Activated gamma-delta T cell (primary cell): ENCODE measurements at places on chromosomes 3 and 15.

GRCh38 chr3:30602946-30603345 lies 3.5 kb upstream of the TGFBR2 start:
- DNase-seq: no peak

GRCh38 chr15:78130466-78131294 lies 565 bp downstream of the CIB2 start:
- DNase-seq: peak; percentile 56

GRCh38 chr3:157844800-157845565 lies 261.2 kb downstream of the SHOX2 start:
- no peak for DNase-seq

GRCh38 chr3:127139601-127140500 lies 53.1 kb upstream of the PRR23E start:
- no peak for DNase-seq

GRCh38 chr3:43855674-43856299 lies 165.0 kb downstream of the ABHD5 start:
- DNase-seq: no peak

DNA sequence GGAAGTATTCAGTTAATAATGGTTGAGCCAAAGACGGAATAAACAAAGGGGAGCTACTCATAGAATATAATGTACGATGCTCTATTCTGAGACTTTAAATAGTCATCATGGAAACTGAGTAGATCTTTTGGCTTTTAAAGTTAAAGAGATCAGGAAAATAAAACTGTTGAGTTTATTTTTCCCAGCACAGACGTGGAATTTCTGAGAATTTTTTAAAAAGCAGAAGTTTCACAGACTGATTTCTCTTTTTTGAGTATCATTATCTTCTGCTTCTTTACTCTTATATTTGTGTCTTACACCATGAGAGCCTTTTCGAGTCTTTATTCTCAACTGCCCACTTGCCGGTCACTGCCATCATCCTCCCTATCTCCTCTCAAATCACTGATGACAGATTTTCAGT lies 13.2 kb downstream of the P2RY14 start:
- no peak for DNase-seq

DNA sequence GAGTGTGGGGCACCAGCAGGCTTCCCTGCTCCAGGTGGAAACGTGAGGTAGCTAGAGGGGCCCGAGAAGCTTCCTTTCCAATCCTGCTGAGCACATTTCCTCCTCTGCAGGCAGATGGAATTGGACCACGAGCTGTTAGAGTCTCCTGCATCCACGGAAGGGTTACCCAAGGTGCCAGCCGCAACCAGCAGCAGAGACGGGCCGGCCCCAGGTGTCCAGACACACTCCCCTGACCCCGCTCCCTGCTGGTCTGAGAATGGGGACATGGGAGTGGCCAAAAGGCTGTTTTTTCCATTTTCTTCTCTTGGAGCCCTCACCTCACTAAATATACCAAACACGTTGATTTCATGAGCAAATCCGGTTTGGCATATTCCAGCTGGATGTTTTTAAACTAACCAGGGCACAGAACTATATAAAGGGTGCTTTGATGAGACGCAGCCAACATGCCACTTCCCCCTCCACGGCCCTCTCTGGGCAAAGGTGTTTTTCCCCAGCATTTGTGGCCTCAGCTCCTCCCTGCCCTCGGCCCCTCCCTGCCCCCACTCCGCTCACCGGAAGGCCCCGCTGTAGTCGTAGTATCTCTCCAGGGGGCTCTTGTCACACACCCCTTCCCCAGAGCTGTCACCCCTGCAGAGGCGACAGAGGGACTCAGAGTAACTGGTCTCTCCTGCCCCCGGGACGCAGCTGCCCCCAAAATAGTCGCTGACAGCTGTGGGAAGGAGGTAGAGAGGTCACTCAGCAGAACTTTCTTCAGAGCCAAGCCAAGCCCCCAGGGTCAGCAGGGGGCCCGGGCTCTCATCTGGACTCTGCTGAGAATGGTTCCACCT lies 7.0 kb downstream of the MELTF start:
- DNase-seq: no peak

GRCh38 chr3:119965692-119966091 lies 128.6 kb downstream of the GSK3B start:
- DNase-seq: no peak

DNA sequence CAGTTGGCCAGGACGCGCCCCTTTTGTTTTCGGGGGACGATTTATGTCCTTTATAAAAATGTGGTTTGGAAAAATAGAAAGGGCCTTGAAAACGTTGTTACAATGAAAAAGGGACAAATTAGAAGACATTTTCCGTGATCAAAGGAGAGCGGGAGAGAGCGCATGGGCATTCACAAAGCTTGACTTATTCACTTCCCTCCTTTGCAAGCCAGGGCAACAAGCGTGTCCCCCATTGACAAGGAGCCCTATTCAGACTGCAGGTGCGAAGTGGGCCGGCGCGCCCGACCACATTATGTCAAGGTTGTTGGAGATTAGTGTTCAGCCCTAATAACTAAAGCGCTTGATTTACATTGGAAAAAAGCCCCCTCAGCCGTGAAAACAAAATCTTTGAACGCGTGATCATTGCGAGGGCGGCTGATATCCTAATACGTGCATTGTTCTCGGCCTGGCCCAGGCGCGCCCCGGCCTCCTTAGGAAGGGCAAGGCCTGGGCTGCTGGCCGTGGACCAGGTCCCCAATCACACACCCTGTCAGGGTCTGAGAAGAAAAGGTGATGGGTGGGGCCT lies 25.9 kb downstream of the ZIC4 start:
- no peak for DNase-seq

- no peak for DNase-seq
Measured at GRCh38 chr3:122268257-122269024, 56.6 kb upstream of the CSTA start.

DNA sequence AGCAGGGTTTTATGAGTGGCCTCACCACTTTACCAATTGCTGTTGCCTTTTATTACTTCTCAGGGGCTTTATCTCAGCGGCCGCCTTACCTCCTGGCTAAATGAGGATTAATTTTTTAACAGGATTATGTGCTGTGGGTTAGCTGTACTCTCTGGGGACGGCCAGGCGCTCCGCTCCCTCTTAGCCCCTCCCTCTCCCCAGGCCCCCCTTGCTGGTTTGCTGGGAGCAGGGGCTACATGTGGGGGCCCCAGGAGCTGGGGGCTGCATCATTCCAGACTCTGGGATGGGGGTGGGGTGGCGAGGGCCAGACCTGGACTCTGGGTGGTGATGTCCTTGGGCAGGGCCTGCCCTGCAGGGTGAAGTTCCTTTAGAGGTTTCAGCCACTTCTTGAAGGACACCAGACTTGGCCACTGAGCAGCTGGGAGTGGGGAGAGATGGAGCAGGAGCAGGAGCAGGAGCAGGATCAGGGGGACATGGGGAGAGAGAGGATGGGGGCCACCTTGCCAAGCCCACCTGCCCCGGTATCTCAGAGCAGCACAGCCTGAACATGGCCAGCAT lies 196.1 kb downstream of the GOLGA6L6 start:
- no peak for DNase-seq

DNA sequence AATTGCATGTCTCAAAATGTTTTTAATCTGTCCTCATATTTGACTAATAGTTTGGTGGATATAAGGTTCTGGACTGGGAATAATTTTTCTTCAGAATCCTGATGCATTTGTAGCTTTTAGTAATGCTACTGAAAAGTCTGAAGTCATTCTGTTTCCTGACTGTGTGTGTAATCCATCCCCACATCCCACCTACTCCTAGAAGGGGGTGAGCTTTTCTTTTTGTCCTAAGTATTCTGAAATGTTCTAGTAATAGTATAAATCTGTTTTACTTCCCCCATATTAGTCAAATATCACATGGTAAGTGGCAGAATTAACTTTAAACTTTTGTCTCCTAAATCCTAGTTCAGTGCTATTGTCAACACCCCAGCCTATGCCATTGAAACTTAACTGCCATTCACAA lies 162.8 kb downstream of the GREM1 start:
- DNase-seq: no peak

GRCh38 chr3:14726441-14726780 lies 51.5 kb downstream of the C3orf20 start:
- DNase-seq: no peak

GRCh38 chr3:187243933-187244524 lies 46.7 kb downstream of the RTP1 start:
- DNase-seq: no peak

- DNase-seq: no peak
Measured at GRCh38 chr3:158810823-158811724, 9.2 kb downstream of the MFSD1 start.

DNA sequence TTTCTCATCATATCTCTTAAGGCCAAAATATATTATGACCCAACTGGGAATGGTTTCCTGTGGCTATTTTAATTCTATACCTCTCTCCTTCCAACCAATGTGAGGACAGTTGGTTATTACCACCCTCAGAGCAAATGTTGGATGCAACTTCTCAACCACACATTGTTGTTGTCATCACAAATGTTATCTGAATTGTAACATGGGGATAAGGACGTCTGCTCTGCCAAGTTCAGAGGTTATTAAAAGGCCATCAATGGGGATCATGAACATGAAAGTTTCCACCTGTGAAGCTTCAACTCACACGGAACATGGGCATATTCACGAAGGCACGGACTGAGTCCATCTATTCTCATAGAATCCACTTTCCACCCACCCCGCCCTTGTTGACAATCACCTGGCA lies 46.8 kb downstream of the MB21D2 start:
- DNase-seq: no peak

- DNase-seq: no peak
Measured at GRCh38 chr15:77064539-77065308, 6.2 kb downstream of the TSPAN3 start.

DNA sequence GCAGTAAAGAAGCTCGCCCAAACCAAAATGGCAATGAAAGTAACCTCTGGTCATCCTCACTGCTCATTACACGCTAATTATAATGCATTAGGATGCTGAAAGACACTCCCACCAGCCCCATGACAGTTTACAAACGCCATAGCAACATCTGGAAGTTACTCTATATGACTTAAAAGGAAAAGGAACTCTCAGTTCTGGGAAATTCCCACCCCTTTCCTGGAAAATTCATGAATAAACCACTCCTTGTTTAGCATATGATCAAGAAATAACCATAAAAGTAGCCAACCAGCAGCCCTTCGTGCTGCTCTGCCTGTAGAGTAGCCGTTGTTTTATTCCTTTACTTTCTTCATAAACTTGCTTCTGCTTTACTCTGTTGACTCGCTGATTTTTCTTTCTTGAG lies 164.6 kb downstream of the SMAD6 start:
- no peak for DNase-seq

- no peak for DNase-seq
Measured at GRCh38 chr3:109257269-109257668, 59.0 kb downstream of the DPPA2 start.

- DNase-seq: no peak
Measured at GRCh38 chr3:112002096-112002971, 3.6 kb downstream of the TAGLN3 start.

- no peak for DNase-seq
Measured at GRCh38 chr3:39528844-39529243, 61.4 kb downstream of the MOBP start.

GRCh38 chr3:72977060-72977808 lies 19.4 kb upstream of the PPP4R2 start:
- DNase-seq: no peak
